ENCODE measurements at places on chromosomes 2 and 18.
A peak's percentile ranks its signal among the peaks of the same experiment; 100 is the strongest.

- no peak for DNase-seq
Measured at GRCh38 chr2:160105366-160105765, 43.0 kb upstream of the PLA2R1 start.

DNA sequence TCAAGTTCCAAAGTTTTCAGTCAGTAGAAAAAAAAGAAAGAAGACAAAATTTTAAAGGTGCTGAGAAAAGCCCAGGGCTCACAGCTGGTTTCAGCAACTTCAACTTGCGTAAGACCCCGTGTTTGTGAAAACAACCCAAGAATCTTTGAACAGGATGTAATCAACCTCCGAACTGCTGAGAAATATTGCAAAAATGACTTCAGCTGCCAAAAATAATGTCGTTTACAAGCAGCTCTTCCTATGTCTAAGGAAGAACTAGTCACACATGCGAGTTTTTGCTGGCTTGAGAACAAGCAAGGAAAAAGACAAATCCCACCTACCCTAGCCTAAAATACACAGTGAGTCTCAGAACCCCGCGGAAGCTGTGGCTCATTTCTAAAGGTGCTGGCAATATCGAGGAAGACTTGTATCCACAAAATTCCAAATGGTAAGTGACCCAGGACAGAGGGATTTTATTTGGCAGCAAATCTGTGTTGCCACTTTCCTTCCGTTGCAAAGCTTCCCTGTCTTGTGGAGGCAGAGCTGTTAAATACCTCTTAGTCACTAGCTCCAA lies 59.8 kb upstream of the SLC8A1 start:
- peak; percentile 91 for DNase-seq

DNA sequence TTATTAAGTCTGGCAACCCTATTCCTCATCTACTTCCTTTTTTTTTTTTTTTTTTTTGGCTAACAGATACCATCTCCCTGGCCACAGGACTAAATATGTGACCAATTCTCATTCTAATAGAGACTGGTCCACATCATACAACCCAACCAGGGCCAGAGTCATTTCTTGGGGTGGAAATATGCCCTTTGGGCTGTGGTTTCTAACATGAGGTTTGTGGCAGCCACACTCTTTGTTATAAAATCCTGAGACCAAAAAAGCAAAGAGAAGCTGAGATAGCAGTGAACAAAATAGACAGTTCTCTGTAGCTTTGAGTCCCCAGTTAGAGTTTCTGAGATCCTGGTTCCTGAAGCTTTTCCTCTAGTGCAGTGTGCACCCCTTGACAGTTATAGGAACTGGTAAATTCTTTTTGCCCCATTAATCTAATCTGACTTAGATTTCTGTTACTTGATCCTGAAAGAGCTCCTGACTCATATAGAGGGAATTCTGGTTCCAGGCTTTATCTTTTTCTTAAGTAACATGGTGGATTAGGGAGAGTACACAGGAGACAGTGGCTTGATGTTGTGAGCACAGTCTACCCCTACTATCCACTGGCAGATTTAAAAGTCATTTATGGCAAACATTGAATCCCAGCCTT lies 86.8 kb downstream of the MAIP1 start:
- peak; percentile 66 for DNase-seq

- peak; percentile 69 for DNase-seq
Measured at GRCh38 chr18:22558945-22559385, 141.2 kb upstream of the CTAGE1 start.

DNA sequence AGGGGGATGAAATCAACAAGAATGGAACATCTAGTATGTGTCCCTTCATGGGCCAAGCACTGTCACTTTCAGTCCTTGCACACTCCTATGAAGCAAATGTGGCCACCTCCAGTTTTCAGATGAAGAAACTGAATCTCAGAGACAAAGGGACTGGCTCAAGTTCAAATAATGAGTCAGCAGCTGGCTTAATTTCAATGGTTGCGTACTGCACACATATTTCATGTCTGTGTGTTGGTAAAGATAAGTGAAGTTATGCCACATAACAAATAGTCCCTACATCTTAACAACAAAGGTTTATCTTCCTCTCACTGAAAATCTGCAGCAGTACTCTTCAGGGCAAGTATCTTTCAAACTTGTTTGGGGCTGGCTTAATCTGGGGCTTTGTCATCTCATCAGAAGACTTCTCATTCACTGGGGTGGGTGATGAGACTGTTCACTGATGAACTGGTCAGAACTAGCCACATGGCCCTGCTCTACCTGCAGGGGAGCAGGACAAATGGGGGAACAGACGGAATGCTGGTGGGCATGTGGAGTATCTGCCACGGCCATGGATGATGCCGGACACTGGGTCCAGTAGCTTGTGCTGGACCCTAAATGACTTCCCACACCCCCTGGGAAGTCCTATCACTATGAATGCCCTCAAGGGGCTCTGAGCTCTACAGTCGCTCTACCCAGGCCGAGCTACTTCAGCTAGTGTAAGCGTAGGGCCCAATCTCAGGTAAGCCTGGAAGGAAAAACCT lies 263.2 kb downstream of the CYP26B1 start:
- peak; percentile 92 for DNase-seq

DNA sequence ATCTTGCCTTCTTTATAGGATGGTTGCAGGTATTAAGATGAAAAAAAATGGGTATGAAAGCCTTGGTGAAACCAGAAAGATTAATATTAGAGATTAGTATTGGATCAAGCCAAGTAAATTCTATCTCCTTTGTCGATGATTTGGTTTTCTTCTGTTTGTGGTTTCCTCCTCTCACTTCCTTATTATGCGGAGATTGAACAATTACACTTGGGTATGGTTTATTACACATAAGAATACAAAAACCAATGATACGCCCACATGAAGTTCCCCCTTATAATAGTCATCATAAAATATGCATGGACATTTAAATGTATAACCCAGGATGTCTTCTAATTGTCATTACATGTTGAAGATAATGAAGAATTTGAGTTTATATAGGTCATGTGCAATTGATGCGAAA lies 4.9 kb downstream of the LTBP1 start:
- no peak for DNase-seq

- DNase-seq = no peak
Measured at GRCh38 chr2:64905338-64906024, 83.7 kb upstream of the SLC1A4 start.

DNA sequence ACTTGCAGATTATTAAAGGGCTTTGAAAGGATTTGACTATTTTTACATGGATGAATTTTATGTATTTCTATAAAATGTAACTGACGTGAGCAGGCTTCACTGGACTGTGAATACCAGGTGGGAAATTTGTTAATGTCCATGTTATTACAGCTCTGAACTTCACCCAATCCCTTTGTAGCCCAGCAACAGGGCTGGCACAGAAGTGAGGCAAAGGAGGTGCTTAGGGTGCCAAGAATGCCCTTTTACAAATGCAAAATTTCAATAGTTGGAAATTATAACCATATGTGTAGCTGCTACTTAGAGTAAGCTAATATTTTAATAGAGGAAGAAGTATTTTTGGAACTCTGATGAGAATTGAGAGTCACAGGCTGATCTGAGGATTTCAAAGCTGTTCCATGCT lies 53.7 kb upstream of the FAM98A start:
- DNase-seq = no peak

- no peak for DNase-seq
Measured at GRCh38 chr18:79540161-79540903, 139.3 kb upstream of the CTDP1 start.

DNA sequence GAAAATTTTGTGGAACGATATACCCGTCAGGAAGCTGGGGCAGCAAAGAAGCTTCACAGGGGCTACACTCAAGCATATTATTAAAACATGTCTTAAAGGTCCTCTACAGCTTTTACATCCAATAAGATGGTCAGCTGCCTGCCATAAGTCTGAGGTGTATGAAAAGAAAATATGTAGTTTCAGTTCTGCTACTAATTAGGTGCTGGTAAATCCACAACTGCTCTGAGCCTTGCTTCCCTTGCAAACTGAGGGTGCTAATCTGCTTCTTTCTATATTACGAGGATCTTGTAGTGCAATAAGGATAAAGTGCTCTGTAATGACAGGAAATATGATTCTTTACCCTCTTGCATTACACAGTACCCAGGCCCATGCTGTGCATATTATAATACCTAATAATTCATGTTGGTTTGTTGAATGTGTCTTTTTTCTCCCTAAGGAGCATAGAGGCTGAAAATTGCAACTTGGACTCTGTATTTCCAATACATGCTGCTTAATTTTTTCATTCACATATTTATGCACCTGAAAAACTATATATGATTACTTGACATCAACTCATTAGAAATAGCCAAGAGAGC lies 14.5 kb upstream of the SLC8A1 start:
- no peak for DNase-seq

- DNase-seq = no peak
Measured at GRCh38 chr2:216352653-216353270, 19.5 kb downstream of the MARCHF4 start.

GRCh38 chr2:162343492-162343823 lies 474 bp upstream of the GCA start:
- no peak for DNase-seq

DNA sequence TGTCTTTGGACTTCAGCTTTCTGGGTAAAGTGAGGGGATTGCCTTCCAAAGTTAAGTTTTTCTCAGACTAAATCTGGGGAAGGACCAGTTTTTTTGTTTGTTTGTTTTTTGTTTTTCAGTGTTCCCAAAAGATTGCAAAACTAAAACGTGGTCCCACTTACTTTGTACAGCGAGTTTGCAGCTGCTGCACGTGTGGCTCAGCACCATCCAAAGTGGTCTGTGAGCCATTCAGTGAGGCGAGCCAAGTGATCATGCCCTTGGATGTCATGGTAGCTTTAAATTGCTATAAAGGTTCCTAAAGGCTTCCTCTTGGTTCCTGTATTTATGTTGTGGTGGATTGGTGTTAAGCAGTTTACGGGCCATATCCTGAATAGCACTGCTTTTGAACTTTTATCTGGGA lies 23.0 kb downstream of the TET3 start:
- DNase-seq = no peak

- DNase-seq = peak; percentile 6
Measured at GRCh38 chr2:22817197-22817596, 567.8 kb upstream of the KLHL29 start.

DNA sequence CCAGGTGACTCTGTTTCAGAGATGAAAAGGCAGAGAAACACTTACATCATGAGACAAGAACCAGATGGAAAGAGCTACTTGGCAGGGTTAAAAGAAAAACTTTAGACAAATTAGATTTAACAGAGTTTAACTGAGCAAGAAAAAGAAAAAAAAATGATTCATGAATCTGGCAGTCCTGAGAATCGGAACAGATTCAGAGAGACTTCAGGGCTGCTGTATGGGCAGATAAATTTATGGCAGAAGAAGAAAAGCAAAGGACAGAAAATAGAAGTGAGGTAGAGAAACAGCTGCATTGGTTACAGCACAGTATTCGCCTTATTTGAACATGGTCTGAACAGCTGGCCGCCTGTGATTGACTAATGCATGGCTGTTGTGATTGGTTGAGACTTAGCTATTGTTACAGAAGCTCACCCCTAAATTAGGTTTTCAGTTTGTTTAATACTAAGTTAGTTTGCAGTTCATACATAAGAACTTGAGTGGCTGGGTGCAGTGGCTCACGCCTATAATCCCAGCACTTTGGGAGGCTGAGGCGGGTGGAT lies 43.0 kb upstream of the RHOB start:
- DNase-seq = peak; percentile 43

DNA sequence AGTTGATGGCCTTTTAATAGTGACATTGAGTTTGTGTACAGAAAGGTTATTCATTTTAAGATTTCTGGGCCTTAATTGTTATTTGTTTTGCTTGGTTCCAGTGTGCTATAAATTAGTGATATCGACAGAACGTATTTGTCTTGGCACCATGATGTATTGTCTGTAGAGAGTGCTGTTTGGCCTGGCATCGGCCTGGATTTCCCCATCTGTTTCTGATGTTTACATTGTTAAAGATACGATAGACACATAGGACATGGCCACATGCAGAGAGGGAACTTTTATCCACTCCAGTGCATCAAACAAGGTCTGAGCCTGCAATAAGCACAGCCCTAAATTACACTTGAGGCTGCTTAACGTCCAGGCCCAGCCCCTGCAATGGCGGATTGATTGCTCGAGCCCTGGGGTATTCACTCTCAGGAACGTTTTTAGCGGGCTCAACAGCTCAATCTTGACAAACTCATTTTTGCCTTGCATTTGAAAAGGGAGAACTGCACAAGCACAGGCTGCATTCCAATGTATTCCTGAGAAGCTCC lies 144.7 kb downstream of the SLC4A3 start:
- DNase-seq = no peak

DNA sequence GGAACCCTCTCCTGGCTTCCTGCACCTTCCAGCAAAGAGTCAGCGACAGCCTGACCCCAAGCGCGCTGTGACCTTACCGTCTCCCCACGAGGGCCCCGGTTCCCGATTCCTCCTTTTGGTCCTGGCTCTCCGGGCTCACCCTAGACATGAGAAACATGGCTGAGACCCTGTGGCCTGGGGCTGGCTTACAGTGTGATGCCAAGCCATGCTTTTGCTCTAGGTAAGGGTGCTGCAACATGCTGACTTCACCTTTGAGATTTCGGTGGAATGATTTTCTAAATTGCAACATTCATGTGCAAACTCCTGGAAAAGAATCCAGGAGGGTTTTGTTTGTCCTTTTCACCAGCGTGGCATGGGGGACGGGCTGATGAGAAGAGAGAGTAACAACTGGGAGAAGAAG lies 63.9 kb downstream of the COL6A3 start:
- DNase-seq = no peak

DNA sequence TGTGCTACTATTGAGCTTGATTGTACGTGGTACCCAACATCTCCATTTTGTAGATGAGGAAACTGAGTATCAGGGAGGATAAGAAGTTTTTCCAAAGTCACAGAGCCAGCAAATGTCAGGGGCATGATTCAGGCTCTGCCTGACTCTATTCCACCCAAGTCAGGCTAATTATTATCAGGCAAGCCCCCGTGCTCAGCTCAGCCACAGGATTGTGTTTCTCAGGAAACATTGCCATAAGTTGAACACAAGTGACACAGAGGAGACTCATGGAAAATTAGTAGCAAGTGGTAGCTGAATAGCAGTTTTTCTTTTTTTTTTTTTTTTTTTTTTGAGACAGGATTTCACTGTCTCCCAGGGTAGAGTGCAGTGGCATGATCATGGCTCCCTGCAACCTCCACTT lies 260.5 kb downstream of the C1D start:
- no peak for DNase-seq
